ENCODE measurements at places on chromosomes 6 and 20.

DNA sequence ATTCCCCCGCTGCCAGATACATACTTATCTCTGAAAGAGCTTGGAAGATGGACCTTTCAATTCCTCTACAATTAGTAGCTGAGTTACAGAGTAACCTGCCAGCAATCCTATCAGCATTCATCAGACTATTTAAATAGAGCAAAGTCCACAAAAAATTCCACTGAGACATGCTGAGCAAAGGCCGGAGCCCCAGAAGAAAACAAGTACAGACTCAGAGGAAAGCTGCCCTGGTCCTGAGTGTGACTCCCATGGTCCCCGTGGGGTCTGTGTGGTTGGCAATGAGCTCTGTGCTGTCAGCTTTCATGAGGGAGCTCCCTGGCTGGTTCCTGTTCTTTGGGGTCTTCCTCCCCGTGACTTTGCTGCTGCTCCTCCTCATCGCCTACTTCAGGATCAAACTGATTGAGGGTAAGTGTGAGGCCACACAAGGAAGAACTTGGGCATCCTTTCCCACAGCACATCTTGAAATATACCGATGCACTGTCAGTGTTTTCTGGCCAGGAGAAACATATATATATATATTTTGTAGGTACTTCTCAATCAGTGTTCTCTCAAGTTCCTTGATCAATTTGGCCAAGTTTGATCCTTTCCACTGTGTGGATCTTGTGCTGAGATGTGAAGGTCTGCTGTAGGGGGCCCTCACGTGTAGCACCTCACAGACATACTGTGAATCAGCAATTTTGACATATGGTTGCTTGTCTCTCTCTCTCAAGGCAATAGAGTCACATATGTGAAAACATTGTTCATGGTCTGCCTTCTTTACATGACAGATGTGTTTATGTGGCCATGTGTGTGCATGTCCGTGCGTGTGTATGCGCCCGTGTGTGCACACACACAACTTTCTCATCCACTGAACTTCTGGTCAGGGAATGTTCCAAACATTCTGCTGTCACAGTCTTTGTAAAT, at the start of gene SMLR1:
TSS of gene SMLR1 (plus strand) at position 160 of the 903 bp plus-strand sequence. CDS start at position 168, 8 bp downstream.
- no peak for DNase-seq

DNA sequence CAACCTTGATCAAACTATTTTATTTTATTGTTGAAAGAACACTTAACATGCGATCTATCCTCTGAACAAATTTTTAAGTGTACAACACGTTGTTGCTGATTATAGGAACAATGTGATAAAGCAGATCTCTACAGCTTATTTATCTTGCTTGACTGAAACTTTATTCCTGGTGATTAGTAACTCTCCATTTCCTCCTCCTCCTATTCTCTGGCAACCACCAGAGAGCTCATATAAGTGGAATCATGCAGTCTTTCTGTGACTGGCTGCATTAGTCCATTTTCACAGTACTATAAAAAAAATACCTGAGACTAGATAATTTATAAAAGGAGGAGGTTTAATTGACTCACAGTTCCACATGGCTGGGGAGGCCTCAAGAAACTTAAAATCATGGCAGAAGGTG, 218.1 kb downstream of the LRFN2 start:
- no peak for DNase-seq

- DNase-seq = peak; percentile 56
Measured at GRCh38 chr20:4592316-4593148, 129.2 kb upstream of the PRND start.

- DNase-seq = no peak
Measured at GRCh38 chr20:52446421-52447224, 255.0 kb upstream of the ZFP64 start.

DNA sequence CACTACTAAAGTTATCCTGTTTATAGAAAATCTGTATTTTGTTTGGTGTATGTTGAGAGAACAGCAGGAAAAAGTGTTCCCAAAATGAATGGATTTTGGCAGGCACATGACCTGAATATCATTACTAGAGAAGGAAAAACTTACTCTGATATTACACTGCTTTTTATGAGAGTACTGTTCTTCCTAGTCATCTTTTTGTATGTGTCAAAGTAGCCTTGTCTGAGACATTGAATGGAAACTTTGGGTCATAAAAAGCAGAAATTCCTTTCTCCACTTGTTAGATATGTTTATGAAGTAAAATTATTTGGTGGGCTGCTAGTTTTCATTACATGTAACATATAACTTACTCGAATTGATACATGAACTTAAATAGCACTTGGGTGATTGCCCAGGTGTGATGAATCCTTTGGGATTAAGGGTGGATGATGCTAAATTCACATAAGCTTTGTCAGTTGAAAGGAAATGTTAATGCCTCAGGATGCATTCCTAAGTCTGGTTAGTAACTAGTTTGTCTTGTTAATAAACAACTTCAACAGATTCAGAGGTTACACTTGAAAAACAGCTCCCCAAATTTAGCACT, 206.7 kb downstream of the CENPW start:
- DNase-seq = no peak

DNA sequence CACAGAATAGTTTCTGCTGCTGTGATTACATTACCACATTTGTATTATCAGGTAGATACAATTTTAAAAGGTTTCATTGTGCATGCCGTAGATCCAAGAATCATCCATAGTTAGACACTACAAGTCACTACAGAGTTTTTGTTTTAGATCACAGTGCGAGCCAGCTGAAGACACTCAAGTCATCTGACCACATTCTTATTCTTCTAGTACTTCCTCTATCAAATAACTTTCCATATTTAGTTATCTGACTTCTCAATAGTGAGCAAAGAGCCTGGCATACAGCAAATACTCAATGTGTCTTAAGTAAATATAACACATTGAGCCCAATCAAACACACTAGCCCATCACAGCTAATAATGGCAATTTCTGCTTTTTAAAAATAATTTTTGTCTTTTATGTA, 195.4 kb downstream of the ASCC3 start:
- DNase-seq = no peak

GRCh38 chr6:117028256-117028655, 151.2 kb downstream of the RFX6 start:
- DNase-seq = no peak

GRCh38 chr20:22338140-22338708, 246.1 kb downstream of the FOXA2 start:
- no peak for DNase-seq

- no peak for DNase-seq
Measured at GRCh38 chr6:44001318-44002066, 125.8 kb downstream of the MRPL14 start.

DNA sequence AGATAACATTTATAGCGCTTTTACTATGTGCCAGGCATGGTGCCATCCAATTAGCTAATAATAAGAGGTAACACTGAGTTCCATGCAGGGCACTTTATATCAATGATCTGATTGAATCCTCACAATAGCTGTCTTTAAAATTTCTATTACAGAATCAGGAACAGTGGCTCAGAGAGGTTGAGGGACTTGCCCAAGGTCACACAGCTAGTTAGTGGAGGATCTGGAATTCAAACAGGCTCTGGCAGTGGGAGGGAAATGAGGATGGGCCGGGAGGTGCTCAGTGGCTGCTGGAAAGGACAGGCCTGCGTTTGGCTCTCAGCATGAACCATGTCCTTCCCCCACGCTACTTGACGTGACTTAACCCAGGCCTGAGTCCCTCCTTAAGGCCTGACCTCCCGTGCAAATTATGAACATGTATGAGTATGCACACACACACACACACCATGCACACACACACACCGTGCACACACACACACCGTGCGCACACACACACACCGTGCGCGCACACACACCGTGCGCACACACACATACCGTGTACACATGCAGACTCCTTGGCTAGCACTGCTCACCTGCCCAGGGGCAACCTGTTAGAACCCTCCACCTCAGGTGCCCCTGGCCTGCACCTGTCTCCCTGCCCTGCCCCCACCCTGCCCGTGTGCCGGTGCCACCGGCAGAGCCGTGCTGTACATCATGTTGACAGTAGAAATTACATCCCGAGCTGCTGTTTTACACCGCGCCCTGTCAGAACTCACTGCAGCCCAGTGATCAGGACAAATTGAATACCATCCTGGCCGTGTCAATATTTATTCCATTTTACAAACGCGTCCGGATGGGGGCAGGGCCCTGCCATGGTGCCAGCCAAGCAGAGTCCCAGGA, 43.7 kb downstream of the CDH22 start:
- DNase-seq = no peak

- no peak for DNase-seq
Measured at GRCh38 chr20:49245921-49246740, 26.9 kb downstream of the DDX27 start.

- DNase-seq = no peak
Measured at GRCh38 chr6:84268781-84269180, 41.3 kb upstream of the CEP162 start.

DNA sequence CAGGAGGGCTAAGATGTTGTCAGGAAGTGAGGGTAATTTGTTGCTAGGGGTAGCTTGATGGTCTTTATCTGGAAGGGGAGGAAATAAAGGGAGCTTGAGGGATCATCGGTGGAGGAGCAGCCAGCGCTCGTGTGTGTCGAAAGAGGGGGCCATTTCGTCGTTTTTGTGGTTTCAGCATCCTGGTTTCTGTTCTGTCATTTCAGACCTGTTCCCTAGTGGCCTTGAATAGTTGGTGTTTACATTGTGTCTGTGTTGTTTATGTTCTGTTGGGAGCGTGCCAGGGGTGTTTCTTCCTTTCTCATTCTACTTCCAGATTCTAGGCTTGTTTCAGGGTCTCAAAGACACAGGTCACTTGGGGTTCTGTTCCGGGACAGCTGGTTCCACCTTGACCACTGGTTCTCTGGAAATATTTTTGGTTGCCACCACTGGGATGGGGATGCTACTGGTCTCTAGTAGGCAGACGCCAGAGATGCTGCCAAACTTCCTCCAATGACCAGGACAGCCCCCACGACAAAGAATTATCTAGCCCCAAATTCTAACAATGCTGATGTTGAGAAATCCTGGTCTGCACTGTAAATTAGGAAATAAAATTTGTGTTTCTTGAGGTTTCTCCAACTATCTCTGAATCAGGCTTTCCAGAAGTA, 113.9 kb upstream of the NAA20 start:
- no peak for DNase-seq

GRCh38 chr6:124941259-124941658, 21.0 kb upstream of the RNF217 start:
- DNase-seq = no peak

- no peak for DNase-seq
Measured at GRCh38 chr6:1580109-1580508, 29.6 kb upstream of the FOXC1 start.

DNA sequence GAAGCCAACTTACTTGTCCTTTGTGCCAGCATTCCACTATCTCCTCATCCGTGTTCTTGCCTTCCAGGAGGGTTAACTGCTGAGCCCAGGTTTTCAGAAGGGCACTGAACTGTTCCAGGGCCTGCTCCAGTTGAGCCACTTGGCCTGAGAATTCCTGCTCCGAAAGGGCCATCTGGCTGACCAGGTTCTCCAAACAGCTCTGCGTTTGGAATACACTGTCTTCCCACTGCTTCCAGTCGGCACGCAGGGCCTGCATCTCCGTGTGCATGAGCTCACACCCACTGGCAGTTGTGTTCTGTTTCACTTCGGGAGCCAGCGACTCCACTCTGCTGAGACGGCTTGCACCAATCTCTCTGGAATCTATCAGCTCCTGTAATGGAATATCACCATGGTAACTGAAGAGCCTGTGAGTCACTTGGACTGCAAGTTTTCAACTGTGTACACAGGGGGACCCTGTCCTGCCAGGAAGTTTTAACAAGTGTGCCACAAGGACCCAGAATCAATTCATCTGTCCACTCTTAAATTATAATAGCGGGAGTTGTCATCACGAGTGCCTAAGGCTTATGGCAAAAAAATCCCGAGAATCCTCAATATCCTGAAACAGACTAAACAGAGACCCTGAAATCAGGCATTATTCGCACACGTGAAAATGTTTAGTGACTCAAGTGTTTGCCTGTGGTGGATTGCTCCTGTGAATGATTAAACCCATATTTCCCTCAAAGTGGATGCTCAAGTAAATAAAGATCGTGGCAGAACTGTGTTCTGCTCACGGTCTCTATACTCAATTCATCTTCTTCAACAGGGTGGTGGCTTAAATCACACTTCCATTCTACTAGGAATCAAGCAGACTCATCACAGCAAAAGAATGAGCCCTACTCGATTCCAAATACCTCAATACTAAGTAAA, 255.9 kb downstream of the SYNE1 start:
- DNase-seq = no peak

GRCh38 chr6:41757931-41758640, 10.9 kb upstream of the PGC start:
- no peak for DNase-seq

DNA sequence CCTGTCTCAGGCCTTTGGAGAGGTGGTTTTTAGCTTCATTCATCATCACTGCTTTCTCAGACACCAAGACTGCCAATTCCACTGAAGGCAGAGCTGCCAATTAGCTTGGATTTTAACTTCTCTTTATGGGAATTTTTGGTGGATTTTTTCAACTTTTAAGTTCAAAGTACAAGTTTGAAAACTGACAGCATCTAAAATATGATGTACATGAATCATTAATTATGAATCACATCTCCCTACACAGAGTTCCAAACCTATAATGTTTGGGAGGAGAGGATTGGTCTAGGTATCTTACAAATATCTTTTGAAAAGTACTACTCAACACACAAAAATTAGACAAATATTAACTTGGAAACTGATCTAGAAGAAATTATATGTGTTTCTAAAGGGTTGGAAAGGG, 25.5 kb downstream of the CNKSR3 start:
- no peak for DNase-seq

DNA sequence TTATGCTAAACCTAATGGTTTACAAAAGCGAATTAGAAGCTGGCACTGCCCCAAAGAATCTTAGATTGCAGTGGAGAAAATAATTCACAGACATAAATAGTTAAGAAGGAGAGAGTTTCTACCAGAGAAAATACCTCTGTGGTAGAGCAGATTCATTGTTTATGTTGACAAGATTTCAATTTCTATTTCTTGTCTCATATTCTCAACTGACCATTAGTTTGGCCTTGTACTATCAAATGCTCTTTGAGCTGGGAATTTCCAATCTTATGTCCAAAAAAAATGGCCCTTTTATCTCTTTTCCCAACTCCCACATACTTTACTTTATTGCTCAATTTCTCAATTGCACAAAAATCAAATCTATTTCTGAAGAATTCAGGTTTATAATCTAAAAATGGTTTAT, 804.1 kb upstream of the CITED2 start:
- no peak for DNase-seq

GRCh38 chr6:10964684-10965083, 77.8 kb downstream of the SYCP2L start:
- no peak for DNase-seq

- DNase-seq = no peak
Measured at GRCh38 chr6:43761666-43762409, 8.2 kb upstream of the VEGFA start.
